NCI-H1105 treated with DMSO at 0.1 percent for 48 hours (cell line): ENCODE measurements at places on chromosomes 4 and X.

GRCh38 chr4:87811977-87812376 is 12.6 kb downstream of the IBSP start:
- no peak for DNase-seq

DNA sequence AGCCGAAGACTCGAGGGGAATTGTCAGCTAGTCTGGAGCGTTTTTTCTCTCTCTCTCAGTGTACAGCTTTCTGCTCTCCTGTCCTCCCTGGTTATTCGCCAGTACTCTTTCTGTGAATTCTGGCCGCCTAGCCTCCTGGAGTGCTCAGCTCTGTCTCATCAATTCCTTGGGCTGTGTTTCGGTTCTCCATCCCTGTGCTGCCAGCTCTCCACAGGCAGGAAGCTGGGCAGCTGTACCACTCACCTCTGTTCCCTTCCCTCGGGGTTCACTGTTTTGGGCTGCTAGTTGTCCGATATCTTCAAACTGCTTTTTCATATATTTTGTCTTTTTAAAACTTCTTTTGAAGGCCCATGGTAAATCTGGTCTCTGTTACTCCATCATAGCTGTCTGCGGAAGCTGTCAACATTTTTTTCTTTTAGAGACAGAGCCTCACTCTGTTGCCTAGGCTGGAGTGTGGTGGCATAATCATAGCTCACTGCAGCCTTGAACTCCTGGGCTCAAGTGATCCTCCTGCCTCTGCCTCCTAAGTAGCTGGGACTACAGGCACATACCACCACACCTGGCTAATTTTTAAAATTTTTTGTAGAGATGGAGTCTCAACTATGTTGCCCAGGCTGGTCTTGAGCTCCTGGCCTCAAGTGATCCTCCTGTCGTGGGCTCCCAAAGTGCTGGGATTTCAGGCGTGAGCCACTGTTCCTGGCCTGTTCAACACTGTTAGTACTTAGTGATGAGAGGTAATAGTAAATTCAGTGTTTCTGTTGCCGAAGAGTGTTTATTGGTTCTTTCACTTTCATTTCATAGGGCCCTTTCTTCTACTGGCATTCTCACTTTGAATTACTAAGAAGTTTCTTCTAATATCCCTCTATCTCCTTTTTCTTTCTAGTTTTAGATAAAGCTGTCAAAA is 18.6 kb downstream of the ZCCHC4 start:
- DNase-seq, result no peak

- DNase-seq, result no peak
These were observed 203.1 kb downstream of the FAT4 start for GRCh38 chr4:125517831-125518230.

- no peak for DNase-seq
These were observed 34.1 kb upstream of the HHIP start for GRCh38 chr4:144611850-144612249.

DNA sequence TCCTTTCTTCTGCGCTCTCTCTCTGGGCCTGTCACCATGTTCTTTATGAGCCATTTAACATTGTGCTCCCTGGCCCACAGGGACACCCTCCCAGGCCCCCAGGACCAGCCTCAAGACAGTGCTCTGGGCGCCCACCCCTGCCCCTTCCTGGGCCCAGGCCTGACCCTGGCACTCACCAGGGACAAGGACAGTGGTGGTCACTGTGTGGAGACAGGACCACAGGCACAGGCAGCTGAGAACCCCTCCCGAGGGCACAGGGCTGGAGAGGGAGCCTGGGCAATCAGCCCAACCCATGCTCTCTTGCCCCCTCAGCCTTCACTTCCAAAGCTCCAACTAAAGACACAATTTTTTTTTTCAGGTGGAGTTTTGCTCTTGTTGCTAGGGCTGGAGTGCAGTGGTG is 218.2 kb upstream of the PSAPL1 start:
- no peak for DNase-seq

GRCh38 chr4:110361921-110362320 is 114.0 kb upstream of the ENPEP start:
- DNase-seq, result no peak

DNA sequence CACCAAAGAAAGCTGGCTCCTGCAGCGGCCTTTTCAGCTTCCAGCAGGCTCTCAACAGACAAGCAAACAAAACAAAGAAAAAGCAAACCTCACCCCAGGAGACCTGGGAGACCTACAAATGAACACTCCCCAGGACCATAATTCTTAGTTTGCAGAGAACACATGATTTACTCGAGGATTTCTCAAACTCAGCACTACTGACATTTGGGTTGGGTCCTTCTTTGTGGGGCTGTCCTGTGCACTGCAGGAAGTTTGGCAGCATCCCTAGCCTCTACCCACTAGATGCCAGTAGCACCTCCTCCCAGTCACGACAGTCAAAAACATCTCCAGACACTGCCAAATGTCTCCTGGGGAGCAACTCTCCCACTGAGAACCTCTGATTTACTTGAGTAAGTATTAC is 21.9 kb downstream of the APOO start:
- DNase-seq, result no peak

GRCh38 chrX:120741452-120741851 is 111.6 kb upstream of the C1GALT1C1 start:
- no peak for DNase-seq

- DNase-seq, result no peak
These were observed 46.3 kb downstream of the ATP10D start for GRCh38 chr4:47531241-47531953.

- no peak for DNase-seq
These were observed 962.6 kb downstream of the PCDH7 start for GRCh38 chr4:31682796-31683195.

DNA sequence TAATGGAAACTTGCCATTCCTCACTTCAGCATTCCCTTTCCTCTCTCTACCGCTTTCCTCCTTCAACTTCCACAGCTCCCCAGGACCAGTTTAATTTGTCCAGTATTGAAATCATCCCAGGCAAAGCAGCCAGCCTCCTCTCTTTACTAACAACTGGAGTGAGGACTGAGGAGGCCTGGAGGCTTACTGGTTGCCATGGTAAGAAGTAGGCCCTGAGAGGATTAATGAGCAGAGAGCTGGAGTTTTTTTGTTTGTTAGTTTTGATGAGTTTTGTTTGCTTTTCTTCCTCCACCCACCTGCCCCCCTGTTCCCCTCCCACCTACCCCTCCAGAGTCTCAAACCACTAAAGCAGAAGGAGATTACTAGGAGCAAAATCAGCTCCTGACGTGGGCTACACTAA is 29.5 kb upstream of the PLP1 start:
- no peak for DNase-seq

- DNase-seq, result no peak
These were observed 15.5 kb downstream of the SMIM10L2A start for GRCh38 chrX:135436966-135437866.

DNA sequence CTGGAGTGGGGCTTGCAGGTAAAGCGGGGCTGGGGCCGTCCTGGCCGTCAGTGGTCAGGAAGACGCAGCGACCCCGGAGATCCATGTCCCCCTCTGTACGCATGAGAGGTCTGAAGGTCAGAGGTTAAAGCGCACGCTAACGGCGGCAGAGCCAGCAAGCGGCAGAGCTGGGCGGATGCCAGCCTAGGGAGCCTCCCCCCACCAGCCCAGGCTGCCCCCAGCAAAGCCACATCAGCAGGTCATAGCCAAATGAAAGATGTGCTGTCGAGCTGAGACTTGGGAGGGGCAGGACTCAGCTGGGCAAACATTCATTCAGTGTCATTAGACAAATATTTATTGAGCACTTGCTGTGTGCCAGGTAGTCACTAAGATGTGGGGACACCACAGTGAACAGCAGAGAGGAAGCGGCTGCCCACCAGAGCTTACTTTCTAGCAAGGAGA is 593 bp upstream of the JAKMIP1 start:
- DNase-seq, result no peak

GRCh38 chr4:34202154-34202553 is 2042.2 kb downstream of the ARAP2 start:
- DNase-seq, result no peak

GRCh38 chr4:71303287-71303686 is 35.5 kb upstream of the SLC4A4 start:
- no peak for DNase-seq

DNA sequence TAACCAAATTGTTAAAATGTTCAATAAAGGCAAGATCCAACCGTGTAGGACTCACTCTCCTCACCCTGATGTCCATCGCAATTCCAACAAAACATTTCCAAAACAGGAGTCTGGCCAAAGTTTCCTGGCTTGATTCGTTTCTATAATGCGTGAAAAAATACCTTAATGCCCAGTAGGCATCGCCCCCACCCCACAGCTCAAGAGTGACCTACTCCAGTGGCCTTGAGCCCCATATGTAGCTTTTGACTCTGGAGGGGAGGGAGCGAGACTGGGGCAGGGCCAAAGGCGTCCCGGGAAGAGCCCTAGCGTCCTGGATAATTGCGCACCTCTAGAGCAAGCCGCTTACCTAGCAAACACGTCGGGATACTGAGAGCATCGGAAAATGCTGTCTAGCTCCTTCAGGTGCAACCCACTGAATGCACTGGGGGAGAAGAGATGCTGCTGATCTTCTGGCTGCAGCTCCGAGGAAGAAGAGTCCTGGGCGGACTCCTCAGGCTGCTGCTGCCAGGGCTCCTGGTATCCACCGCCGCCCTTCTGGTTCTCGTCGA is 55.6 kb upstream of the NKAP start:
- no peak for DNase-seq

GRCh38 chr4:158217763-158218162 is 7.5 kb downstream of the TMEM144 start:
- DNase-seq, result no peak

DNA sequence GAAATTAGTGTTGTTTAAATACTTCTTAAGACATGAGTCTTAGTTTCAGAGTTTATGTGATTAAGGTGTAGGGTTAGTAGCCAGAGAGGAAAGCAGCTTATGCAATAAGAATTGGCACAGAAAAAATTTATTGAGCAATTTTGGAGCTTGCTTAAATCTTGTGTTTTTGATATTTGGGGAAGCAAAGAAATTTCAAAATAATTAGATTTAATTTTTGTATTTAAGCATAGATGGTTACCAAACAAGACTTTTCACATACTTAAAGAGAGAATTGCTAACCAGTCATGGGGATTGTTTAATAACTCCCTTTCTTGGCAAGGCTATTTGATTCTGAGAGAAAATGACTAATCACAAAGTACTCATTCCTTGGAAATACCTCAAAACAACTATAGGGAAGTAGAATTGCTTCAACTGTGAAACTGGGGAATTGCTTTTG is 202.0 kb upstream of the GRID2 start:
- DNase-seq, result no peak

DNA sequence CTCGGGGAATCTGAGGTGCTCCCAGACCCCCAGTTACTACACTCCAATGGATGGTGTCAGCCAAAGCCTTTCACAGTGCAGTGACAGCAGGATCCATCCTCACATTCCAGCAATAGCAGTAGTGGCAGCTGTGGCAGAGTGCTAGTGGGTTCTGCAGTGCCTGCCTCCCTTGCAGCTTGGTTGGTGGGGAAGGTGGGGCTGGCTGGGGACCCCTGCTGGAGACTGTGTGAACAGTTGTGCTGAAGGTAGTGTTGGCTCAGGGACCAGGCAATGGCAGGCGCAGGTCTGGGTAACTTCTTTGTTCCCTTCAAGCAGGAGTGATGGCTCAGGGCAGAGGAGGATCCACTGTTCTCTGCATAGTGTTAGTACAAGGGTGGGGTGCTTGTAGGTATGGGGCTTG is 343.7 kb upstream of the TRAM1L1 start:
- no peak for DNase-seq

GRCh38 chr4:21032089-21032645 is 331.9 kb downstream of the PACRGL start:
- no peak for DNase-seq

DNA sequence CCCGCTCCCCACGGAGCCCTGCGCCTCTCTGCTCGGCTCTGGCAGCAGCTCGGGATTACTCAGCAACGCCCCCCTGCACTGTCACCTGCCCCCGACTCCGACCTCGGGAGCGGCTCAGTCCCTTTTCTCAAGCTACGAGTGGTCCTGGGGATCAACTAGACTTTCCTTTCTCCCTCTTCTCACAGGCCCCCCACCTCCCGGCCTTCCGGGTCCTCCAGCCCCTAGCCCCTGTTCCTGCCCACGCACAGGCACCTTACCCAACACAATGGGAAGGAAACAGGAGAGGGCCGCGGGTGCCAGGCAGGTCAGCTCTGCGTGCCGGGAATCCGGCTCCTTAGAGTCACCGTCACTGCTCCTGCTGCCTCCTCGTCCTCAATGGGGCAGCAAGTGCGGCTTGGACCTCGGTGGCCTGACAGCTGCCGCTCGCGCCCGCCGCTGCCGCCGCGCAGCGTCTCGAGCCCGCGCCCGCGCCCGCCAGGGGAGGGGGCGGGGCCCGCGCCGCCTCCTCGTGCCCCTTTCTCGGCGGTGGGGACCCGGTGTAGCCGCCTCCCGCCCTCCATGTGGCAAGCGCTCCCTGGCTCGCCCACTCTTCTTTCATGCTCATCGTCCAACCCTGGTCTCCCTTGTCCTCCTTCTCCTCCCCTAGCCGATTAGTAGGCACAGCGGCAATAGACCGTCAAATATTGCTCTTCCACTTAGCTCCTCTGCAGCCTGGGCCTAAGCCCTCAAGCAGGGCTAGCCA is at the start of gene RAB9B:
RAB9B (minus strand) TSS at position 455 of the 742 bp plus-strand sequence. CDS start 6,473 bp downstream, outside the sequence.
- peak; percentile 67 for DNase-seq

- DNase-seq, result no peak
These were observed 592.1 kb downstream of the ARAP2 start for GRCh38 chr4:35652197-35652596.

- DNase-seq, result no peak
These were observed 325.3 kb upstream of the FTHL17 start for GRCh38 chrX:31397119-31397518.

DNA sequence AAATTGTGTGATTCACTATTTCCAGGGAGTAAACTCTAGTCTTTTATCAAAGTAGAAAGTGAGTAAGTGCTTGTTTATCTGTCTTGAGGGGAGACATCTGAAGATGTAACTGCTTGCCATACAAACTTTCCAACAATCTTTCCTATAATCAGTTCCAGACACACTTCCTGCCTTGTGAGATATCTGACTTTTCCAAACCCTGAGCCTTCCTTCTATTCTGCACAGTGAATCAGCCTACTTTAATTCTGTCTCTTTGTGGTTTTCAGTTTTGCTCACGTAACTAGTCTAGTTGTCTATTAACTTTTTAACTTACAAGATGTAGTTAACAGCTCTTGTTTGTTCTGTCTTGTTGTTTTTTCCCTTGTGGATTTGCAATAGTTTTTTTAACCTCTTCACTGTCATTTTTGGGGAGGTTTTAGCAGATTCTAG is 947.8 kb downstream of the C4orf33 start:
- no peak for DNase-seq

DNA sequence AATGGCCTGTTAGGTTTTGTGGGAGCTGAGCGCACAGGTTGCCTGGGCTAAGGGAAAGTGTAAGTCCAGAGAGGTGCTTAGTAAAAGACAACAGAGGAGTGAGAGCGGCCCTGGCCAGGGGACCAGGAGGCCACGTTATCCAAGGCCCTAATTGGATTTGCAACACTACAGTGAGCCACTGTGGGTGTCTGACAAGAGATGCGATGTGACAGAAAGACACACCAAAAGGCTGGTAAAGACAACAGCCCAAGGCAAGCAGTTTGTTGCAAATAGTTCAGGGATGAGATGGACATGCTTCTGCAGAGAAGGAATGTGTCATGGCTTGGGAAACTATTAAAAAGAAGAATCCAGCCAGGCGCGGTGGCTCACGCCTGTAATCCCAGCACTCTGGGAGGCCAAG is 162.7 kb upstream of the KIT start:
- no peak for DNase-seq

- DNase-seq, result no peak
These were observed 70.9 kb upstream of the FBXW7 start for GRCh38 chr4:152606753-152607152.
